Stomach (tissue), 19 donors: ENCODE measurements at places on chromosomes 12 and 14. TPM values are rescaled to one million over a fixed set of nuclear protein-coding genes. Genes with fewer than 3 reads are reported as not detected.

- H3K4me3 ChIP-seq = peak overlapping the region; percentile 66
- DNase-seq = peak; percentile 67
- peaks cover 37% of the 10 kb centered on the region for H3K4me1 ChIP-seq
- H3K36me3 ChIP-seq = no peaks in the 10 kb centered on the region
- H3K27ac ChIP-seq = peak overlapping the region; percentile 91
Observed at GRCh38 chr12:32400114-32400672, 835 bp downstream of the FGD4 start.

The MSI1 gene
- polyA plus RNA-seq = 3.1 TPM

GRCh38 chr12:115763376-115763775, 514.1 kb downstream of the MED13L start:
- no peaks in the 10 kb centered on the region for H3K36me3 ChIP-seq
- no peaks in the 10 kb centered on the region for H3K4me1 ChIP-seq
- H3K27ac ChIP-seq = no peak overlapping the region
- no peaks in the 10 kb centered on the region for H3K27me3 ChIP-seq
- H3K4me3 ChIP-seq = no peak overlapping the region
- no peak for DNase-seq

The TMPRSS12 gene
- polyA plus RNA-seq = not detected

GRCh38 chr14:75453817-75454434, 26.1 kb downstream of the JDP2 start:
- no peak for DNase-seq
- no peaks in the 10 kb centered on the region for H3K27me3 ChIP-seq
- H3K36me3 ChIP-seq = no peaks in the 10 kb centered on the region
- no peak overlapping the region for H3K4me3 ChIP-seq

DNA sequence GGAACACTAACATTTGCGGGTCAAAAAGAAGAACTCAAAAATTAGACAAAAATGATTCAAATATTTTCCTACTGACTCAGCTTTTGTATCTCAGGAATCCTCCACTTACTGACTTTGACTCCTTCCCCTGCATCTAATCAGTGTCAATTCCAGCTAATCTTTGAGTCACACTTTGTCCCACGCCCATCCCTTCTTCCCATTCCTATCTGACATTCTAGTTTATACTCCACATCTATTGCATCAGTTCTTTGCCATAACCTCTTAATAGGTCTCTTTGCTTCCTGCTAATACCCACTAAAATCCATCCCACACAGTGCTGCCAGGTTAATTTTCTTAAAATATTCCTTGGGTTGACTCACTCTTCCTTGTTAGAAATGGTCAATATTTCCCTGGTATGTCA, 19.1 kb downstream of the BBS10 start:
- no peak overlapping the region for H3K27ac ChIP-seq
- H3K4me1 ChIP-seq = no peaks in the 10 kb centered on the region
- no peak overlapping the region for H3K4me3 ChIP-seq
- DNase-seq = no peak

DNA sequence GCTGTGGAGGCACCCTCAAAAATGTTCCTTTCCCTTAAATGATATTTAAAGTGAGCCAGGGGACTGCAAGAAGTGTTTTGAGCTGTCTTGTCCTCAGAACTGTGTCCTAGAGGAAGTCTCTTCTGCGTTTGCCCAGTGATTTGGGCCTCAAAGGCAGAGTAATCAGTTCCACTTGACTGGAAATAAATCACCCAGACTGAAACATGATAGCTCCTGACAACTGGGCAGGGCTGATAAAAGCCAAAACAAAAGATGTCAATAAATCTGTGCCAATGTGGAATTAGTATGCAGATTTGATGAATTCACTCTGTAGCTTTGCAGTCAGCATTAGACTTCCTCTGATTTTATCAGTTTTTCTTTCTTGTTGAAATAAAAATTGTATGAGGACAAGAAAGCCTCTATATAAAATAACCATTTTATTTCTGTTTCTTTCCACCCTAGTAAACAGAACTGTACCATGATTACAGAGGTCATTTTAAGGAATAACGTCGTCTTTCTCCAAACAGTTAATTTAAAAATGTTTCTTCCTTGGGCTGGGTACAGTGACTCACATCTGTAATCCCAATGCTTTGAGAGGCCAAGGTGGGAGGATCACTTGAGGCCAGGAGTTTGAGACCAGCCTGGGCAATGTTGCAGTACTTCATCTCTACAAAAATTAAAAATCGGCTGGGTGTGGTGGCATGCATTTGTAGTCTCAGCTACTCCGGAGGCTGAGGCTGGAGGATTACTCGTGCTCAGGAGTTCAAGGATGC, 180.8 kb downstream of the ERC1 start:
- no peaks in the 10 kb centered on the region for H3K27me3 ChIP-seq
- peaks cover 9% of the 10 kb centered on the region for H3K36me3 ChIP-seq
- H3K4me1 ChIP-seq = no peaks in the 10 kb centered on the region
- H3K27ac ChIP-seq = no peak overlapping the region

DNA sequence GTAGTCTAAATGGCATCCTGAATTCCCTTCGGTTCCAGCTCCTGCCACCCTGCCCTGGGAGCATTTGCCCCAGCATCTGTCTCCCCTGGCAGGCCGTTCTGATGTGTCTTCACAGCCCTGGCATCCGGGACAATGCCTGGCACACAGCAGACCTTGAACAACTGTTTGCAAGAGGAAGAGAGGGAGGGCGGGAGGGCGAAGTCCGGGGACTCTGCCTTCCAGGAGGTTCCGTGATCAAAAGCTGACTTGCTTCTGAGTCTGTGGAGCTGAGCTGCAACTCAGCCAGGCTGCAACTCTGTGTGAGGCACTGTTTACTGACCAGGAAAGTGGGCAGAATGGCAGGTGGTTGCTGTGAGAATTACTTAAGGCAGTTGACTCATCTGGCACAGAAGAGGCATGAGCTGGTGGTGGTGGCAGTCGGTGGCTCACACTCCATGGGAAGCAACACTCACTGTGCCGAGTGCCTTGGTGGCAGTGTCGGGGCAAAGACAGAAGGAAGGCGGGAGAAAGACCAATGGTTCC, 61.1 kb upstream of the DLK1 start:
- H3K4me3 ChIP-seq = no peak overlapping the region
- H3K36me3 ChIP-seq = no peaks in the 10 kb centered on the region
- no peak for DNase-seq
- no peaks in the 10 kb centered on the region for H3K4me1 ChIP-seq
- no peak overlapping the region for H3K27ac ChIP-seq

The GPR65 gene
- polyA plus RNA-seq = 1.00 TPM

- DNase-seq = no peak
- H3K27ac ChIP-seq = no peak overlapping the region
- H3K4me1 ChIP-seq = peaks cover 16% of the 10 kb centered on the region
- no peak overlapping the region for H3K4me3 ChIP-seq
- peaks cover 97% of the 10 kb centered on the region for H3K27me3 ChIP-seq
Observed at GRCh38 chr14:28782301-28782700, 15.7 kb downstream of the FOXG1 start.

The C12orf56 gene
- polyA plus RNA-seq = 1.5 TPM

DNA sequence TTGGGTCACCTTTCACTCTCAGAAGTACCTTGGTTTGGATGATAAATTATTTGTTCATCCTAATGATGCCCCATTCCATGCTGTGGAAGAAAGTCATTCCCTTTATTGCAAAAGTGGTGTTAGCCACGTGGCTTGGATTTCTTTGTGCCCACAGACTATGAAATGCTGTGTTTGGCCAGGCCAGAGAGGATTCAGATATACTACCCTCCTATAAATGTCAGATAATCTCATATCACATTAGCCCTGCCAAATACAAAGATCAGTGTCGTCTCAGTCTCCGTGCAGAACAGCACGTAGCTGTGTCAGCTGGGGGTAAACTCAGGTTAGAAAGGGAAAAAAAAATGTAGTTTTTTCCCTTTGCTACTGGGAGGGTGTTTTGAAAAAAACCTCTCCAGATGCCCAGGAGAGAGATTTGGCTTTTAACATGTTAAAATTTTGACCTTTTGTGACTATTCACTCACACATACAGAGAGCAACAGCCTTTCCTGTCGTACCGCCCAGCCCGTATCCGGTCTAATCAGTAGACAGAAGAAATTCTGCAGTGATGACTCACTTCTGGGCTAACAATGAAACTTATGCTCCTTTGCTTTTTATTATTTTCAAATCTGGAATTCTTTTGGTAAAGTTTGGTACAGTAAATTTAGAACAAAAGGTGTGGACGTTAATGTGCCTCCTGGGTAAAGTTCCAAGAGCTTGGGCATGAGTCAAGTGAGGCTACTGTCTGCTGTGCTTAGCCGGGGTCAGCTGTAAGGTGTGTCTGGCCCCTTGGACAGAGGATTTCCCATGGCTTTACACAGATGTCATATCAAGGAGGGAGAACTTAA, 8.5 kb upstream of the PTPRB start:
- DNase-seq = peak; percentile 36
- H3K27me3 ChIP-seq = no peaks in the 10 kb centered on the region
- no peaks in the 10 kb centered on the region for H3K36me3 ChIP-seq
- no peaks in the 10 kb centered on the region for H3K4me1 ChIP-seq
- no peak overlapping the region for H3K4me3 ChIP-seq
- H3K27ac ChIP-seq = peak overlapping the region; percentile 31

The DTX1 gene
- polyA plus RNA-seq = 1.5 TPM

- no peaks in the 10 kb centered on the region for H3K36me3 ChIP-seq
- no peak overlapping the region for H3K4me3 ChIP-seq
- DNase-seq = peak; percentile 47
- H3K27ac ChIP-seq = no peak overlapping the region
- no peaks in the 10 kb centered on the region for H3K4me1 ChIP-seq
- H3K27me3 ChIP-seq = no peaks in the 10 kb centered on the region
Observed at GRCh38 chr14:32408018-32408417, 78.9 kb downstream of the AKAP6 start.

DNA sequence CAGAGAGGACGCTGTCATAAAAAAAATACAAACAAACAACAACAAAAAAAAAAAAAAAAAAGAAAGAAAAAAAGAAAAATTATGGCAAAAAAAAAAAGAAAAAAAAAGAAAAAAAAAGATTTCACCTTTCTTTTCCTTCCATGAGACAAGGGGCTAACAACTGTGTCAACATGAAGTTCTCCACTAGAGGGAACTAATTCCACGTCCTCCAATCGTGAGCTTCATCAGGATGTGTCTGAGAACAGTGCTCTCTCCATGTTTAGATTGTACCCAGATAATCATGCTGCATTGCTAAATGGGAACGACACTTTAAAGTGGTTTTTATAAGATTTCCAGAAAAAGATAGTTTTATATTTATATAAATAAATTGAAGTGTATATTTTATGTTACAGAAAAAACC, 96.2 kb upstream of the PTPRB start:
- H3K27ac ChIP-seq = no peak overlapping the region
- no peaks in the 10 kb centered on the region for H3K27me3 ChIP-seq
- H3K36me3 ChIP-seq = no peaks in the 10 kb centered on the region
- no peak for DNase-seq
- H3K4me1 ChIP-seq = no peaks in the 10 kb centered on the region

DNA sequence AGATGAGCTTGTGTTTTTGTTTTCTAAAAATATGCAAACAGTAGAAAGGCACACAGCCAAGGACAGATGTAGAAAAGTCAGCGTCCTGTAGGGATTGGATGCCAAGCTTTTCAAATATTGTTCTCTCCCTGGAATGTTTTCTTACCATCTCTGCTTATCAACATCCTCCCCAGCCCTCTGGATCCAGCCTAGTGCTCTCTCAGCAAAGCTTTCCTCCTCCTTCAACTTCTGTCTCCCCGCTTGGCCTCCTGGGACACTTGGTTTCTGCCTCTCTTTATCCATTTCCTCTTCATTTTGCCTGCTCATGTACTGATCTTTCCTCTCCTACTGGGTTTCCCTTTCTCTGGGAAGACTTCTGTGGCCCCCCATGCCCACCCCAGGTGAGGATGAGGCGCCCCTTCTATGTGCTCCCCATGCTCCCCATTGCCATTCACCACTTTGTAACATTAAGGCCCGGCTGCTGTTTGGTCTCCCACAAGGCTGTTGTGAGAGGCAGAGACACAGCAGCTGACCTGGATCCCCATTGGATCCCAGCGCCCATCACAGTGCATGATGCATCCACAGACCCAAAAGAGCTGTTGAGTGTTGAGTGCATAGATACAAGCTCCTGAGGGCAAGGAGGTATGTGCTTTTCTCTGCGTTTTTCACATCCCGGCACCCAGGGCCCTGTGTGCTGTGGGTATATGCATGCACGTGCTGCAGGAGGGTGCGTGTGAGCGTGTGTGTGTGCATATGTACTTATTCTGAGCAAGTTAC, 38.2 kb downstream of the EVL start:
- no peak for DNase-seq
- peaks cover 62% of the 10 kb centered on the region for H3K4me1 ChIP-seq
- no peaks in the 10 kb centered on the region for H3K27me3 ChIP-seq
- no peak overlapping the region for H3K4me3 ChIP-seq
- peaks cover 10% of the 10 kb centered on the region for H3K36me3 ChIP-seq

GRCh38 chr12:40104461-40105264, 1.2 kb downstream of the SLC2A13 start:
- DNase-seq = no peak
- H3K36me3 ChIP-seq = no peaks in the 10 kb centered on the region
- H3K4me1 ChIP-seq = peaks cover 56% of the 10 kb centered on the region
- H3K4me3 ChIP-seq = peak overlapping the region; percentile 84

- peaks cover 4% of the 10 kb centered on the region for H3K4me1 ChIP-seq
- no peaks in the 10 kb centered on the region for H3K36me3 ChIP-seq
- DNase-seq = no peak
- no peak overlapping the region for H3K27ac ChIP-seq
- H3K4me3 ChIP-seq = no peak overlapping the region
Observed at GRCh38 chr14:102560458-102561261, 31.8 kb upstream of the RCOR1 start.

DNA sequence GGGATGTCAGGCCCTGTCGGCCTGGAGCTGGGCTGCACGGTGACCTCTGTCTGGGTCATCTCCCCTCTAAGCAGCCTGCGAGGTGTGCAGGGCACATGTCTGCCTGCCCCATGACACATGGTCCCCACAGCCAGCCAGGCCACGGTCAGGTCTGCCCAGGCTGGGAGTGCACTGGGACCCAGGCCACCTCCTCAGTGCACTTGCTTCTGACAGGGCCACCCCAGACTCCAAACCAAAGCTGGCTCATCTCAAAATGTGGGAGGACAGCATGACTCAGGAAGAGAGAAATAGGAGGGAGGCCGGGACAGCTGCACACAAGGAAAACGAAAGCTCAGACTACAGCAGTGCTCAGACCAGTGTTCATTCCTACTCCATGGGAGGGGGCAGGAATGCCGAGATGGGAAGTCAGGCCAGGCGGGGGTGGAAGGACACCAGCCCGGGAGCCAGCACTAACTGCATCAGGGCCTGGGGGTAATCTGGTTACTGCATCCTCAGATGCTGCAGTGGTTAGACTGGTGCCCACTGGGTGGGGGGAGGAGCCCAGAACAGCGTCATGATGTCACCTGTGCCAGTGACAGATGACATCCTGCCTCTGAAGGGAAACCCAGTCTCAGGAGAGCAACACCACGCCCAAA, 4.0 kb downstream of the P2RX2 start:
- peaks cover 37% of the 10 kb centered on the region for H3K27me3 ChIP-seq
- H3K27ac ChIP-seq = no peak overlapping the region
- H3K36me3 ChIP-seq = peaks cover 27% of the 10 kb centered on the region

The MYO1H gene
- polyA plus RNA-seq = not detected

- no peak overlapping the region for H3K4me3 ChIP-seq
- no peaks in the 10 kb centered on the region for H3K27me3 ChIP-seq
- no peak for DNase-seq
- no peaks in the 10 kb centered on the region for H3K36me3 ChIP-seq
Observed at GRCh38 chr12:70722584-70723343, 85.5 kb upstream of the PTPRB start.

The RERG gene
- polyA plus RNA-seq = 3.7 TPM
